Endothelial cell of umbilical vein (primary cell): ENCODE measurements at places on chromosomes 11 and 22. TPM values are rescaled to one million over a fixed set of nuclear protein-coding genes. Genes with fewer than 3 reads are reported as not detected.

Gene CD6
- polyA plus RNA-seq = not detected in 2 replicates

Gene CPT1B
- polyA plus RNA-seq = 7.0 and 7.1 TPM in 2 replicates

Gene CEND1
- 0.15 and 0.27 TPM in 2 replicates for polyA plus RNA-seq

Gene MOGAT2
- not detected in 2 replicates for polyA plus RNA-seq

Gene GLYATL2
- not detected in 2 replicates for polyA plus RNA-seq

Gene TPH1
- polyA plus RNA-seq = 0.05 and 0.07 TPM in 2 replicates

Gene DGCR6
- 0.70 and 1.1 TPM in 2 replicates for polyA plus RNA-seq

DNA sequence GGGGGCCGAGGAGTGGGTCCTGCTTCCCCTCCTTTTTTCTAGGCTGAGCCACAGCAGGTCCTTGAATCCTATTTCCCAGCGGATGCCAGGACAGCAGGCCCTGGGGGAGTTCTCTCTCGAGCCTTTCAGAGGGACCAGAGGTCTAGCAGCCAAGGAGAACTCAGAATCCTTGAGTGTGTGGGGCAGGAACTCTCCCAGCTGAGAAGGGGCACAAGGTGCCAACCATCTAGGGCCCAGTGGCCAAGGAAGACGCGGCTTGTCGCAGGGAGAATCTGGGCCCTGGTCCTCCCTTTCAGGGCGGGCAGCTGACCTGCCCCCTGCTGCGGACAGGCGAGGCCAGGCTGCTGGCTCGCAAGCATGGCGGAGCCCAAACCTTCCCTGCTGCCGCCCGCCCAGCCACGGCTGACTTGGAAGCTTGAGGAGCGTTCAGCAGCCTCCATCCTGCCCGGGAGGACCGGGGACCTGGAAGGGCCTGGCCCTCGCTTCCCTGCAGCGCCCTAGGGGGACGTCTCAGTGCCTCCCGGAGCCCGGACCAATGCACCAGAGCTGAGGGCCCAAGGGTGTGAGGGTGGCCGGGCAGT lies 972 bp upstream of the TSSC4 start:
- no peak for DNase-seq

DNA sequence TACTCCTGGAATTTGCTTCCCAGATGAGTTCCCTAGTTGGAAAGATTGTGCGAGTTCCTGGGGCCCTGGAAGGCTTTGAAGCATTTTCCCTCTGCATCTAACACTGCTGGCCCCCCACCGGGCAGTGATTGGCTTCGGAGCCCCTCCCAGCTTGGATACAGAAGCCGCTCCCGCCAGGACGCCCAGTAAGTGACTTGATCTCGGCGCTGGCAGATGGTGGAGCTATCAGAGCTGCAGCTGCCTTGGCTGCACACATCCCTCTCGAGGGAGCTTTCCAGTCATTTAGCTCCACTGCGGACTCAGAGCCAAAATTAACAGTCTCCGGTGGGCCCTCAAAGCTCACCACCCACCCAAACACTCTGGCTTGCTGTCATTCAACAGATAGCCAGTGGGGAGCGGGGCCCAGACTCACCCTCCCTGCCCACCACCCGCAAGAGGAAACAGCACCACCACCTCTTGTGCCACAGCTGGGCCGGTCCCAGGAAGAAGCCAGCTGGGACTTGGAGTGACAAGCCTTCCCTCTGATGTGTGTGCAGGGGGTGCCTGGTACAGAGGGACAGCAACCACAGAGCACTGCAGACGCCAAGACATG lies 162.3 kb downstream of the TRIM29 start:
- DNase-seq = no peak

- DNase-seq = no peak
Observed at GRCh38 chr22:29956680-29957079, 73.7 kb downstream of the MTMR3 start.

DNA sequence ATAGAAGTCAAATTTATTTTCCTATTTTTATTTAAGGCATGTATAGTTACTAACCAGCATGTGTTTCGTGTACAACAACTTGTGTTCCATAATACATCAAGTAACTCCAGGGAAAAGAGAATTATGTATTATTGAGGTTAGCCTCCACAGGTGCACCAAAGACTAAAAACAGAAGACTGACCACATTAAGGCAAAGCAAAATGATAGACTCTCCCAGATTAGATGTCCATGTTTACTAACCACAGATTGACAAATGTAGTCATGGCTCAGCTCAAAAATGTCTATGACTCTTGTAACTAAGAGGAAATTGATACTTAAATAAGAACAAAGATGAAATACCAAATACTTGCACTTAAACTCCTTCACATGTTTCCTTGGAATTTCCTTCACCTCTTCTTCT lies 238.5 kb downstream of the METTL15 start:
- DNase-seq = no peak

DNA sequence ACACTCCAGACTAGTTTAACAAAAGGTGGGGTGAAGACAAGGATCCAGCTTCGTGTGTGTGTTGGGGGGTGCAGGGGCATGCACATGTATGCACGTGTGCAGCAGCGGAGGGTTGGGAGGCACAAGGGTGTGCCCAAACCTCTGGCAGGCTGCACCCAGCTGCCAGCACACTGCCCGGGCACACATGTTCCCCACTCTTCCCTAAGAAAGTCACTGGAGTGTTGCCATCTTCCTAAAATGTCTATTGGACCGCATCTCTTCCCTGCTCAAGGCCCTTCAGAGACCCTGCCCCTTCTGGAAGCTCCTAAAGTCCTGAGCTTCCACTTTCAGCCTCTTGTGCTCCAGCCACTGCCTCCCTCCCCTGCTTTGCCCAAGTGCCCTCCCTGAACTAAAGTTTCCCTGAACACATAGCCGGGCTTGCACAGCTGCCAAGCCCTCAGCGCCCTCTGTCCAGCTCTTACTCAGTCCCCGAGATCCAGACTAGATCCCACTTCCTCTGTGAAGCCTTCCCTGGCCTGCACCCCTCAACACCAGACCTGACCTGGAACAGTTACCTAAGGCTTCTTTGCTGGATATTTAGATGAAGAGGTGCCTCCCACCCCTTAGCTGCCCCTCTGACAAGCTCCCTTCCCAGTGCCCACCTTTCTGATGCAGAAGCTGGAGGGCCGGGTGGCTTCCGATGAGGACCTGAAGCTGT lies 6.0 kb downstream of the CFL1 start:
- DNase-seq = no peak
